ENCODE measurements at places on chromosomes 1 and 21.
A peak's percentile ranks its signal among the peaks of the same experiment; 100 is the strongest.

- DNase-seq, result peak; percentile 45
These were observed 81.5 kb upstream of the LPGAT1 start for GRCh38 chr1:211912038-211912437.

GRCh38 chr1:66446261-66447001 lies 87.5 kb upstream of the SGIP1 start:
- peak; percentile 68 for DNase-seq

- no peak for DNase-seq
These were observed 24.0 kb upstream of the LRRC3 start for GRCh38 chr21:44431300-44431699.

DNA sequence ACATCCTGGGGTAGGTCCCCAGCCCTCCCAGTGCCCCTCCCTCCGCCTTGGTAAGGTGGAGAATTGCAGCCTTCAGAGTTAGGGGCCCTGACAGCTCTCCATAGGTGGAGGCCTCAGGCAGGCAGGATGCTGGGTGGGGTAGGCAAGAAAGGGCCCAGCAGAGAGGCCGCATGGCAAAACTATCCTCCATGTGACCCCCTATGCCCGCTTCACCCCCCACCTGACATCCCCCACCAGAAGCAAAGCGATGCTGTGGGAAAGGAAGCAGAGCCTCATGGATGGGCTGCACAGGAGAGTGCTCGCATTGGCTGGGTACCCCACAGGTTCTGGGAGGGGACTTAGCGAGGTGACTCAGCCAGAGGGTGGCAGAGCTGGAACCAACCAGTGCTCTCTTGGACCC lies 1.6 kb downstream of the S100A9 start:
- DNase-seq, result no peak

DNA sequence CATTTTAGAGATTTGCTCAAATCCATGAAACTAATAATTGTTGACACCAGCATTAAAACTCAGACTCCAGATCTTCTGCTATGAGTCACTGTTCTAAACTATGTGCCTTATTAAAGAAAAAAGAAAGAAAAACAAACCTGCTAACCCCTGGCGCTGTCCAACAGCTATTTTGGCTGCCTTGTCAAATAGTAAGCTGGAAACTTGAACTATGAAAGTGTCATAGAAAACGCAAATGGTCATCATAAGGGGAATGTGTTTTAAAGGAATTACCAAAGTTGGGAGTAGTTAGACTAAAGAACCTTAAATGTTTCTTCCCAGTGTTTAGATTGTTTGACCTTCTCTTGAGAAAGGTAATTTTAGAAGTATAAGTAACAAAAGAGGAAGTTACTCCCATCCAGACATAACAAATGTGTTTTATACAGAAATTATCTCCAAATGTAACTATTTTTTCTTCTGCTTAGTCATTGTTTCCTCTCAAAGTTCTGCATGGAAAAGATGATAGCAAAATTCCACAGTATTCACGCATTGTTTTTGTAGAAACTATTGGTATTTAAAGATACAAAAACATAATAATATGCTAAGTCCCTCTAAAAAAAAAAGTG lies 272.4 kb downstream of the TPR start:
- DNase-seq, result peak; percentile 75

- peak; percentile 77 for DNase-seq
These were observed 125.5 kb upstream of the HNRNPU start for GRCh38 chr1:244989813-244990212.

DNA sequence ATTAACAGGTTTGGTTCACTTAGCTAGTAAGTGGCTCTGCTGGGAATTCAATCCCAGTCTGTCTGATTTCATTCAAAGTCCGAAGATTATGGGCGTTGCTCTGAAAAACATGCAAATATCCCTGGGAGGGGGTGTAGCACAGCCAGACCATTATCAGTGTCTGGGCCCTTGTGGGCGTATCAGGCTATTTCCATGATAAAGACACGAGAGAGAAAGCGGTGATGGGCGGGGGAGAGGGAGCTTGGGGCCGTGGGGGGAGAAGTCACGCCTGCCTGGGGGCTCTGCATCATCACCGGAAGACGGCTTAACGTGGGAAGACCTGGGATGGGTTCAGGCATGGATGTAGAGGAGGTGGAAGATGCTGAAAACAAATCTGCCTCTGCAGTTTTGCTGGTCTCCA lies 25.8 kb downstream of the IL6R start:
- DNase-seq, result no peak
